ENCODE measurements at places on chromosomes 4 and X.

DNA sequence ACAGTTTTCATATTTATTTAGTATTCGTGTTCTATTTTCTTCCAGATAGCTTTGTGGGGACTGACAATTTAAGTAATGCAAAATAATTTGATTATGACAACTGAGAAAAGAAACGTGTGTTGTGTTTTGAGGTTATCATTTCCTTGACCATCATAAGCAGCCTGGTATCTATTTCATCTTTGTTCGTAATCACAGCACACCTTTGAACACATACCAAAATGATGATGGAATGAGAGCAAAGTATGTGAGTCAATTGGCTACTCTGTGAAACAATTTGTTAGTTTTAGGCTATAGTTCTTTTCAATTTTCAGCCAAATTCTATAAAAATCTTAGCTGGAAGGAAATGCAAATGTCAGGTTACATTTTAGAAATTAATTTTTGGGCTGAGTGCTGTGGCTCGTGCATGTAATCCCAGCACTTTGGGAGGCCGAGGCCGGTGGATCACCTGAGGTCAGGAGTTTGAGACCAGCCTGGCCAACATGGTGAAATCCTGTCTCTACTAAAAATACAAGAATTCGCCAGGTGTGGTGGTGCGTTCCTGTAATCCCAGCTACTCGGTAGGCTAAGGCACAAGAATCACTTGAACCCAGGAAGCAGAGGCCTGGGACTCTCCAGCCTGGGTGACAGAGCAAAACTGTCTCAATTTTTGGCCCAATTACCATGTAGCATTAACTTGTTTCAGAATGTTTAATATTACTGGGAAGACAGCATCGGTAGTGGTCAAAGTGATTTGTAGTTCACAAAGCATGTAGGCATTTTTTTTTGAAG is 1.1 kb upstream of the DUSP21 start:
- DNase-seq, result no peak

GRCh38 chr4:5386921-5387320 is 321.4 kb downstream of the EVC2 start:
- no peak for DNase-seq

GRCh38 chrX:138127314-138127713 is 561.4 kb downstream of the ZIC3 start:
- DNase-seq, result no peak

DNA sequence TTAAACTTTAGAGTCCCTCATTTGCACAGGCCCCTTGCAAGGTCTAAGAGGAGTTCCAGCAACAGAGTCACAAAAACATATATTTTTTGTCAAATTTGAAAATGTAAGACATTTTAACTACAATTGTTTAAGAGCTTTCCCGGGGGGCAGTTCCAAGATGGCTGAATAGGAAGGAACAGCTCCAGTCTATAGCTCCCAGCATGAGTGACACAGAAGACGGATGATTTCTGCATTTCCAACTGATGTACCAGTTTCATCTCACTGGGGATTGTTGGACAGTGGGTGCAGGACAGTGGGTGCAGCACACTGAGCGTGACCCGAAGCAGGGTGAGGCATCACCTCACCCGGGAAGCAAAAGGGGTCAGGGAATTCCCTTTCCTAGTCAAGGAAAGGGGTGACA is 71.4 kb upstream of the NMU start:
- DNase-seq, result no peak

- DNase-seq, result peak; percentile 63
Measured at GRCh38 chr4:51831133-51831532, 11.8 kb upstream of the DCUN1D4 start.

- DNase-seq, result no peak
Measured at GRCh38 chrX:47798861-47799260, 37.8 kb upstream of the ZNF81 start.

- peak; percentile 26 for DNase-seq
Measured at GRCh38 chr4:105060628-105061027, 86.0 kb upstream of the TET2 start.

GRCh38 chr4:35933901-35934300 is 310.4 kb downstream of the ARAP2 start:
- DNase-seq, result no peak

DNA sequence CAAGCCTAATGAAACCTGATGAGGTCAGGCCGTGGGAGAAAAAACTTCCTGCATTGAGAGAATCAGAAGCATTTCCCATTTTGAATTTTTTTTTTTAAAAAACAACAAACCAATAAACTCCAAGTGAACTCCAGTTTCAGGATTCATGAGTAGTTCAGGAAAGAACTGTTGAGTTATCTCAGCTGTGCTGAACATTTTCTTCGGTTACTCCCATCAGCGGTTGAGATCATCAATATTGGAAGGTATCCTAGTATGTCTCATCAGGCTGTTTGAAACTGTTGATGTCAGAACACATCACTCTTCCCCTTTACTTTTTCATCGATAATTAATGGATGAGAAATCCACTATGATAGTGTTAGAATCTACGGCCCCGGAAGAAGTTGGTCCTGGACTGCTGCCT is 82.4 kb upstream of the ADGRG2 start:
- no peak for DNase-seq

DNA sequence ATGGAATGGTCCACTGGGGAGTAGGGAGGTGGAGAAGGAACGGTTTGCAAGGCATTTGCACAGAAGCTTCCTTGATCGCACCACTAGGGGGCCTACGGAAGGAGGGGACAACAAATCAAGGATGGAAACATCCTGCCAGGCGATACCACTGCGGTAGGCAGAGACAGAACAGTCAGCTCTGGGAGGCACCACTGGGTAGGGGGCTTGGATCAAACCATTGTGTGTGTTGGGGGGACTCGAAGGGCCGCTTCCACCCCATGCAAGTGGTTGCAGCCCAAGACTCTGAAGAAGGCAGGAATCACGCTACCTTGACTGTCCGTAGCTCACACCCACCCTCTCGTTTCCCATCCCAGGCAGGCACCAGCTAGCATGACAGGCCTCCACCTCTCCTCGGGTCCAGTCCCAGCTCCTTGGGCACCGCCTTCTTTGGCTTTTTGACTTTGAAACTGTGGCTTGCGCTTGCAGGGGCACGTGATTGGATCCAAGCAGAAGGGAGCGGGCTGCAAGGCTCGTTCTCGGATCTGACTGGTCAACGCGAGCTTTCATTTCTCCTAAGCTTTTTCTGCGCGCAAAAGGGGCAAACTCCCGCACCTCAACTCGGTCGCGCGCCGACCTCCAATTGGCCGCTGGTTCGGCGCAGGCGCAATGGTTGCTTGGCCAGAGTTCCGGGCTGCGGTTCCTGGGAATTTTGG is 28.4 kb downstream of the GAGE1 start:
- no peak for DNase-seq

- DNase-seq, result no peak
Measured at GRCh38 chrX:116230130-116230898, 59.8 kb downstream of the AGTR2 start.
